ENCODE measurements at places on chromosomes 4 and X.

DNA sequence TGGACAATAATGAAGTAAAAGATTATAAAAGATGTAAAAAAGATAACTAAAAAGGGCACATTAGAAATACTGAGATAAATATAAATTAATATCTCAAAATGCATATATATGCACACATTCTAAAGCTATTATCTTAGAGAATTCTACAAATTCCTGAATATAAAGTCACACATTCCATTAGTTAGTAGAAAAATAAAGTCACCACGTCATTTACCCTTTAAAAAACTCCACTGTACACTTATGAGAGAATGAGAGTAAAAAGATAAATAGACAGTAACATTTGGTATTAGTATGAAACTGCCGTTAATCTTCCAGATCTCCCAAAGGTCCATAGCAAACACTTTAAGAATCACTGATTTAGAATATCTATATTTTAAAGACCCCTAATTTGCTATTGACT is 67.2 kb upstream of the IL15 start:
- no peak for DNase-seq

GRCh38 chr4:11647433-11647832 is 218.7 kb upstream of the HS3ST1 start:
- DNase-seq: no peak

- DNase-seq: no peak
Measured at GRCh38 chr4:94453391-94453963, 1.7 kb downstream of the PDLIM5 start.

GRCh38 chr4:139840773-139841172 is 175.2 kb downstream of the MGST2 start:
- DNase-seq: no peak

DNA sequence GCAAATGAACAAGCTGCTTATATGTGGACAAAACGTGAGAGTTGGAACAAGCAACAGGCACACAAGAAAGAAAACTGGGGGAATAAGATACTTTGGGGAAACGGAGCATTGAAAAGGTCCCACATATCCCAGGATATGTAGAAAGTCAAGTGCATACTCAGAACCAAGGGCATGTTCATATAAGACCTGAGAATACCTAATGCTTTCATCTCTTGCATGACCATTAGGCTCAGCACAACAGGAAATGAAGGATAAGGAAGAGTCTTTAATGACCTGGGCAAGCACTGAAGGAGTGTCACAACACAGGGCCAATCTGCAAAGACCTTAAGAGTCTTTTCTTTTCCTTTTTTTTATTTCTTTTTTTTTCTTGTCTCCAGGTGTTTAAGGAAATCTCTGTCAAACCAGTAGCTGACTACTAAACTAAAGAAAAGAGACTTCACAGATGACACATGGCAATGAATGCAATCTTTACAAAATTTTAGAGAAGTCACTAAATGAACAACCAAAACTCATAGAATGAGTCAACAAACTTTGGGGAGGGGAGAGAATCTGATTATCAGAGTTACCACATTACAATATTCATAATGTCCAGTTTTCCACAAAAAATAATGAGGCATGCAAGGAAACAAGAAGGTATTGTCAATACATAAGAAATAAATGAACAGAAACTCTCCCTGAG is 67.9 kb upstream of the STK26 start:
- no peak for DNase-seq

- no peak for DNase-seq
Measured at GRCh38 chr4:112889619-112890527, 159.6 kb upstream of the ANK2 start.

DNA sequence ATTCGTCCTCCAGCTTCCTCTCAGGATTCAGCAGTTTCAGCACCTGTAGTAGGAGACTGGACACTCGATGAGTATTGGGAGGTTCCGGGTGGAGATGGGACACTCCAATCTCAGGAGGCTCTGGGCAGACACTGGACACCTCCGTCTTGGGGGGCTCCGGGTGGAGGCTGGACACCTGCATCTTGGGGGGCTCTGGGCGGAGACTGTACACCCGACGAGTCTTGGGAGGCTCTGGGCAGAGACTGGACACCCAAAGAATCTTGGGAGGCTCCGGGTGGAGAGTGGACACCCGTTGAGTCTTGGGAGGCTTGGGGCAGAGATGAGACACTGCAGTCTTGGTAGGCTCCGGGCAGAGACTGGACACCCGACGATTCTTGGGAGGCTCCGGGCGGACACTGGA is 28.7 kb upstream of the LANCL3 start:
- DNase-seq: no peak

GRCh38 chr4:89247951-89248350 is 59.6 kb downstream of the GPRIN3 start:
- DNase-seq: no peak
